ENCODE measurements at places on chromosomes 2 and 18.

GRCh38 chr2:230899786-230900185 lies 25.3 kb downstream of the GPR55 start:
- peaks cover 4% of the 10 kb centered on the region for H3K4me1 ChIP-seq
- DNase-seq: no peak
- H3K27ac ChIP-seq: no peak overlapping the region
- no peak overlapping the region for H3K4me3 ChIP-seq
- peaks cover 29% of the 10 kb centered on the region for H3K27me3 ChIP-seq
- H3K36me3 ChIP-seq: no peaks in the 10 kb centered on the region

DNA sequence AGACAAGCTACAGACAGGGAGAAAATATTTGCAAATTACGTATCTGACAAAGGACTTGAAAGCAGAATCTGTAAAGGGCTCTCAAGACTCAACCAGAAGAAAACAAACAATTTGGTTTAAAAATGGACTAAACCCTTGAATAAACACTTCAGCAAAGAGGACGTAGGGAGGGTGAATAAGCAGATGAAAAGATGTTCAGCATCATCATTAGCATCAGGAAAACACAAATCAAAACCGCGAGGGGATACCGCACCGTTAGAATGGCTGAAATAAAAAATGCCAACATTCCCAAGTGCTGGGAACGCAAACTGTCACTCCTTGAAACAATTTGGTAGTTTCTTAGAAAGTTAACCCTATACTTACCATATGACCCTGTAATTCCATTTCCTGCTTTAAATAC lies 136.7 kb downstream of the MBP start:
- H3K27ac ChIP-seq: no peak overlapping the region
- H3K4me1 ChIP-seq: peaks cover 6% of the 10 kb centered on the region
- DNase-seq: no peak
- no peak overlapping the region for H3K4me3 ChIP-seq
- peaks cover 6% of the 10 kb centered on the region for H3K36me3 ChIP-seq

DNA sequence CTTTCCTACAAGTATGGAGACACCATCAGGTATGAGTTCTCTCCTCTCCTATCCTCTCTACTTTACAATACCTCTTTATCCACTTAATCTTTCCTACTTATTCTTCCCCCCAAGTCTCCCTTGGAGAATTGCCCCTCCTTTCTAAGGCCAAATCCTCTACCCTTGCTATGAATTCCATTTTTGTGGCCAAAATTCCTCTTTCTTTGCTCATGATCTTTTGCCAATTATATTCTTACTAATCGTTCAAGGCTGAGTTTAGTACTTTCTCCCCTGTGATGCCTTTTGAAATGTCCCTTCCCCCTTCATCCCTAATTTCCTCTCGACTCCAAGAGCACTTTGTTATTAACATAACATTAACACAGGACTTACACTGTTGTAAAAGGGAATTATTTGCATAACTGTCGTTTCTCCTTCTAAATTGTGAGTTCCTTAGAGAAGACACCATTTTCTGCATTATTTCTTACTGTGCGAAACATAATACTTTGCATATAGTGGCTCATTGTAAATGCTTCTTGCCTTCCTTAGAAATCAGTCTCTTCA lies 133.4 kb downstream of the KCTD1 start:
- H3K36me3 ChIP-seq: no peaks in the 10 kb centered on the region
- DNase-seq: no peak
- H3K4me3 ChIP-seq: no peak overlapping the region
- H3K27me3 ChIP-seq: no peaks in the 10 kb centered on the region
- H3K27ac ChIP-seq: no peak overlapping the region

DNA sequence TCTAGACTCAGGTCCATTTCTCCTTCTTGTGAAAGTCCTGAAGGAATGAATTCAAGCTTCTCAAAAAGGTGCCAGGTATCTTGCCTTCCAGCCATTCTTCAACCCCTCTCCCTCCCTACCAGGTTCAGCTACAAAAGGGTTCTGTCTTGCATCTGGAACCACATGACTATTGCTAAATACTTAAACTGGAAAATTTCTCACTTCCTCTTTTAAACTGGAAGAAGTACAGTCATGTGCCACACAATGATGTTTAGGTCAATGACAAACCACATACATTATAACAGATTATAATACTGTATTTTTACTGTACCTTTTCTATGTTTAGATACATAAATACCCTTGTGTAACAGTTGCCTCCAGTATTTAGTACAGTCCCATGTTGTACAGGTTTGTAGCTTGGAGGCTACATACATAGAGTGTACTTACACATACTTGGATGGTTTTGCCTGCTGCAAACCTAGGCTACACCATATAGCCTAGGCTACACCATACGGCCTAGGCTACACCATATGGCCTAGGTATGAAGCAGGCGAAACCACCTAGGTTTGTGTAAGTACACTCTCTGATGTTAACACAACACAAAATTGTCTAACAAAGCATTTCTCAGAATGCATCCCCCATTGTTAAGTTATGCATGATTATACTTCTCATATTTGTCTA lies 142.0 kb upstream of the DNMT3A start:
- H3K27me3 ChIP-seq: no peaks in the 10 kb centered on the region
- DNase-seq: no peak
- H3K4me1 ChIP-seq: no peaks in the 10 kb centered on the region
- peaks cover 12% of the 10 kb centered on the region for H3K36me3 ChIP-seq
- H3K27ac ChIP-seq: no peak overlapping the region

DNA sequence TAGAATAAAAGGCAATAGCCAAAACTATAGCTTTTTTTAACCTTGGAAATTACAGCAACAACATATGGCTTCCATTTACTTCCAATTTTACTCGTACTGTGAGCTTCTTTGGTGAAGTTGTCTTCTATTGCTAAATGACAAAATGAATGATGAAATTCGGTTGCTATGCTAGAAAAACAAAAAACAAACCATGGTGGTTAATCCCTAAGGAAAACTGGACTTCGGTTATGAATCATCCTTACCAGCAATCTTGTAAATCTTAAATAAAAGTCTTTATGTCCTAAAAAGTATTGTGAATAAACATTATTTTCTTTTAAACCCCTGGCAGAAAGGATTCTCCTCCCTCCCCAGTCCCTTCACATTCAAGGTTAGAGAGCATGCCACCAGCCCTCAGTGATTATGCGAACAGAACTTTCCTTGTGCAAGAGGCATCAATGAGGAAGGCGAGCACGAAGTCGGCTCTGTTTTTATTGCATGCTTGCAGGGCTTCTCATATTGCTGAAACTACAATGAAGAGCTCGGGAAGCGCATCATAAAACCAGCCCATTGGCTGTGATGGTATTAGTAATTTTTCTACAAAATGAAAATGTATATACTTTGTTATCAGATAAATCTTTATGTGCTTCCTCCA lies 62.9 kb downstream of the ZNF521 start:
- no peak overlapping the region for H3K27ac ChIP-seq
- H3K4me1 ChIP-seq: no peaks in the 10 kb centered on the region
- no peaks in the 10 kb centered on the region for H3K36me3 ChIP-seq
- H3K27me3 ChIP-seq: no peaks in the 10 kb centered on the region
- no peak overlapping the region for H3K4me3 ChIP-seq
